ENCODE measurements at places on chromosomes 1 and 21. TPM values are rescaled to one million over a fixed set of nuclear protein-coding genes. Genes with fewer than 3 reads are reported as not detected.

DNA sequence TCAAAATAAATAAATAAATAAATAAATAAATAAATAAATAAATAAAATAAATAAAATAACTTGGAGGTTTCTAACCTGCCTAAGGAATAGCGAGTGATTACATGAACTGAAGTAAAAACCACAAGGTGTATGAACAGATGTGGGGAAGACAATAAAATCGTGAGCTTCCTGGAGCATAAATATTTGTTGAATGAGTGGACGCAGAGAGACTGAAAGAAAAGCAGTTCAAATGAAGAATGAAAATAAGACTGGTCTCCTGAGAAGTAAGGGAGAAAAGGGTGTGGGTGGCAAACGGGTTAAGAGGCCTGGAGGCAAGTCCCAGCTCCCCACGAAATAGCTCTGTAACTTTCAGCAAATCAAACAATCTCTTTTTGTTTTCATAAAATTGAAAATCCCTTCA is 33.6 kb downstream of the CHML start:
- no peak for DNase-seq

- DNase-seq = no peak
Observed at GRCh38 chr21:45489722-45489982, 52.6 kb downstream of the SLC19A1 start.

DNA sequence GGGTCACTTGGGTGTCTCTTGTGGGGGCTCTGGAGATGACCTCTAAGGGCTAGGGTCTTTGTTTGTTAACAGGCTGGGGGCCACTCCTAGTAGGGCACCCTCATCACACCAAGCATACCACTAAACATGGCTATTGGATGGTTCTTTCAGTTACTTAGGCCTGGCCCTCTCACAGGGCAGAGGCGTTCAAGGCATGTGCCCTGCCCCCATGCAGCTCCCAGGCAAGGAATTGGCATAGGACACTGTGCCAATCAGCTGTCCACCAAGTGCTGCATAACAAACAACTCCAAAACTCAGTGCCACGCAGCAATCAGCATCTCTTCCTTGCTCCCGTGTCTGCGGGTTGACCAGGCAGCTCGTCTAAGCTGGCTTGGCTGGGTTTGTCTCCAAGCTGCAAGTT is 2.1 kb upstream of the KCNAB2 start:
- DNase-seq = no peak

GRCh38 chr1:225460021-225460736 is 32.3 kb upstream of the LBR start:
- DNase-seq = no peak

GRCh38 chr21:40422896-40423635 is 423.9 kb downstream of the DSCAM start:
- DNase-seq = no peak

The SELP gene
- total RNA-seq = 24.0 TPM
